ENCODE measurements at places on chromosomes 7 and 10. TPM values are rescaled to one million over a fixed set of nuclear protein-coding genes. Genes with fewer than 3 reads are reported as not detected.

Gene HDAC9
- 3.6 TPM for total RNA-seq

Gene GRB10
- total RNA-seq: 64.1 TPM

Gene ADAM8
- 2.0 TPM for total RNA-seq

Gene ZFAND2A
- 18.7 TPM for total RNA-seq

Gene HPS6
- 30.1 TPM for total RNA-seq

Gene PRPS1L1
- total RNA-seq: not detected

Gene ANKMY2
- 33.1 TPM for total RNA-seq

Gene CALHM3
- not detected for total RNA-seq

DNA sequence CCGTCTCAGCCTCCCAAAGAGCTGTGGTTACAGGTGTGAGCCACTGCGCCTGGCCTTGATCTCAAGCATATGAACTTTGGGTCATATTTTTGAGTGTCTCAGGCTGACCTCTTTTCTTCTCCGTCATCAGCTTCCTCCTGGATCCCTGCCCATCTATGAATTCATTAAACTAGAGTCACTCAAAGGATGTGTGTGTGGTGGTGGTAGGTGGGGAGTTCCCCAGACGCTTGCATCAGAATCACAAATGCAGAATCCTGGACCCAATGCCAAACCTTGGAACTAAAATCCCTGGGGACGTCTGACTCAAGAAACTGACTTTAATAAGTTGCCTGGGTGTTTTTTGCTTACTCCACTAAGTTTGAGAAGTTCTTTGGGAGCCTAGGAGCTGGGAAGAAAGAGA, 6.7 kb upstream of the CREB5 start:
- peak; percentile 91 for DNase-seq

GRCh38 chr10:80966326-80966986, 428.8 kb downstream of the SH2D4B start:
- no peak for DNase-seq

DNA sequence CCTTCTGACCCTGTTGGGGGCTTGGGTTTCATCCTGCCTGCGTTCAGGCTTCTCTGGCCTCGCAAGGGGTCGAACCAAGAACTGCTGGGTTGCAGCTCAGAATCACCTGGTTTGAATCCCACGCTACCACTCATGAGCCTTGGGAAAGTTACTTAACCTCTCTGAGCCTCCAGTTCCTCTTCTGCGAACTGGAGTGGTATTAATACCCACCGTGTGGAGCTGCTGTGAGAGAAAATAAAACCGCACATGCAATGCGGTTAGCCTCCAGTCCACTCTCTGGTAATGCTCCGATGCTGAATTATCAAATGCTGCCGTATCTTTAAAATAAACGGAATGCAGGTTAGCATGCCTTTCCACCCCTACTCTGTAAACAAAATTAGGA, 171.9 kb downstream of the ARHGAP12 start:
- no peak for DNase-seq

- no peak for DNase-seq
Observed at GRCh38 chr7:70032649-70033048, 434.4 kb downstream of the AUTS2 start.

GRCh38 chr7:27169658-27170425, 4.3 kb downstream of the HOXA10 start:
- DNase-seq: no peak

DNA sequence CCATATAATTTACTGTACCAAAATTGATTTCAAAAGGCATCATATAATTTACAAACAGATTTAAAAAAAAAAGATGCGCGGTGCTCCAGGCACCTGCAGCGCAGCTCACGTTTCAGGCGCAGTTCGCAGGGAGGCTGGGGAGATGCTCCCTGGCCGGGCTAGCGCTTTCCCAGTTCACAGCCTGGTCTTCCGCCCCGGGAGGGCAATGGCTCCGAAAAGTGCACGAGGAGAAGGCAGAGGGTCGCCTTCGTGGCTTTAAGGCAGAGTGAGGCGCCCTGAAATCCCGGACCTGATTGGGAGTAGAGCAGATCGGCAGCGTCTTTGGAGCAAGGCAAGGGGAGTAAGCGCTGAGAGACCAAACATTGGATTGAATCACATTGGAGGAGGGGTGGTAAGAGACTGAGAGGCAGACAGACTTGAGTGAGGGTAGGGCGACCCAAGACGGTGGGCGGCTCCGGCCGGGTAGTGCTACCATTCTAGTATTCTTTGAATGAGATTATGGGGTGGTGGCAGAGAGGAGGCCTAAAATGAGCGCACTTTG, 1.5 kb downstream of the NEUROG3 start:
- DNase-seq: no peak

- DNase-seq: peak; percentile 52
Observed at GRCh38 chr10:4062072-4062471, 277.1 kb upstream of the KLF6 start.

DNA sequence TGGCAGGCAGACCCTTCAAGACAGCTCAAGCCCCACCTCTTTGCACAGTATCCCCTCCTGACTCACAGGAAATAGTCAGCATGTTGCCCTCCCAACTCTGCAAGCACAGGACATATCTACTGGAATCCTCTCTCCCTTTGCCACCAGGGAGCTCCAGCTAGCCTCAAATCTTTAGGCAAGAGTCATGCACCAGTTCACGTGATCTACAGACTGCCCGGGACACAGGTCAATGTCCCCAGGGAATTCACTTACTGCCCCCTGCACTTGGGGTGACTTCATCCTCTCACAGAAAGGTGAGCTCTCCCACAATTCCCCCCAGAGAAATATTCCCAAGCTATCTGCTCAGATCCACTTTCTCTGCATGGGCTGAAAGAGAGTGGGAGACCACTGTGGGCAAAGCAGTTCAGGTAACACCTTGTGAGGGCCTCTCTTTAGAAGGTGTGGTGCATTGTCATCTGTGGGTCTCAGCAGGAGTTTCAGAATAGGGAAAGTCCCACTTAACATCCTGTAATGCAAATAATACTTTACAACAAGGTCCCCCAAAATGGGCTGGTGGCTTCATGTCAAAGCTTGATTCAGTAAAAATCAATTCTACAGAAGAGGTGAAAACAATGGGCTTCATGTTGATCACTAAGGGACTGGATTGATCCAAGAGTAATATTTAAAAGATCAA, 129.9 kb downstream of the NOC3L start:
- no peak for DNase-seq

GRCh38 chr10:76717141-76717540, 920.5 kb downstream of the KCNMA1 start:
- DNase-seq: peak; percentile 88

GRCh38 chr10:123553810-123554430, 112.2 kb upstream of the GPR26 start:
- no peak for DNase-seq

GRCh38 chr10:96089116-96089515, 41.0 kb upstream of the ZNF518A start:
- no peak for DNase-seq

- DNase-seq: no peak
Observed at GRCh38 chr7:35722054-35722849, 27.3 kb upstream of the HERPUD2 start.

DNA sequence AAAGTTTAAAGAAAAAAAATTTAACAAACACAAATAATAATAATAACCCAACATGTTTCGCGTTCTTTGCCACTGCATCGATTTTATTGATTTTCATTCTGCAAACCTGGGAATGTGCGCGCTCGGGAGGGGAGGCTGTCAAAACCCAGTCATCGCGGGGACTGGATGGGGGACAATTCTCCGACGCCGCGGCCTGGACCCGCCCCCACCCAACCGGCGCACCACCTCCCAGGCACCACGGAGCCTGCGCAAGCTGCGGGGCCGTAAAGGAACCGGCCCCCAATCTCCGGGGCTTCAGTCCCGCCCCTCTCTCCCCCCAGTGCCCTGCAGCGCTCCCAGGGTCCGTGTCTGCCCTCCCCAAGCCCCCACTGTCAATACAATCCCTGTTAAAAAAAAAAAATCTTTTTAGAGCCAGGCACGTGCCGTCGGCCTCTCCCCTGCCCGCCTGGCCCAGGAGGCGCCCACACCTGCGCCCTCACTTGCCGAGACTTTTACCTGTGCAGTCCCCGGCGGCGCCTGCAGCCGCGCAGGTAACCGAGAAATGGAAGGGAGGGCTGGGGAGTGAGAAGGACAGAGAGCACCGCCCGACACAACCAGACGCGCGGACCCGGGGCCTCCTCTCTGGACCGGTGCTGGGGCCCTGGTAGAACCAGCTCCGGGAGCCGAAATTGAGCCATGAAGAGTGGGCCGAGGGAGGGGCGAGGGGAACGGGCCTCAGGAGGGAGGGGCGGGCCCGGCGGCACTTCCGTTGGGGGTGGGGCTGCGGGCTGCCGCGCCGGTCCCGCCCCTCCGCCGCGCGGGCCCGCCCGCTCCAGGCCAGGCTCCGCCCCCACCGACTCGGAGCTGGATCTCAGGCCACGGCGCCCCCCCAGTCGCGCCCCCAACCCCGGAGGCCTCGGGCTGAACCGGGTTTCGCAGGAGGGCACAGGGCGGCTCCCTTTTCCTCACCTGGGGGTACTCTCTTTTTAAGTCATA, 7.6 kb upstream of the ZNF503 start:
- peak; percentile 42 for DNase-seq

- DNase-seq: no peak
Observed at GRCh38 chr7:36682102-36682501, 42.2 kb downstream of the AOAH start.

GRCh38 chr7:1669954-1670893, at the start of gene ELFN1:
ELFN1 (plus strand) TSS chr7:1670277; CDS start chr7:1744597, 74,320 bp downstream.
- peak; percentile 24 for DNase-seq

DNA sequence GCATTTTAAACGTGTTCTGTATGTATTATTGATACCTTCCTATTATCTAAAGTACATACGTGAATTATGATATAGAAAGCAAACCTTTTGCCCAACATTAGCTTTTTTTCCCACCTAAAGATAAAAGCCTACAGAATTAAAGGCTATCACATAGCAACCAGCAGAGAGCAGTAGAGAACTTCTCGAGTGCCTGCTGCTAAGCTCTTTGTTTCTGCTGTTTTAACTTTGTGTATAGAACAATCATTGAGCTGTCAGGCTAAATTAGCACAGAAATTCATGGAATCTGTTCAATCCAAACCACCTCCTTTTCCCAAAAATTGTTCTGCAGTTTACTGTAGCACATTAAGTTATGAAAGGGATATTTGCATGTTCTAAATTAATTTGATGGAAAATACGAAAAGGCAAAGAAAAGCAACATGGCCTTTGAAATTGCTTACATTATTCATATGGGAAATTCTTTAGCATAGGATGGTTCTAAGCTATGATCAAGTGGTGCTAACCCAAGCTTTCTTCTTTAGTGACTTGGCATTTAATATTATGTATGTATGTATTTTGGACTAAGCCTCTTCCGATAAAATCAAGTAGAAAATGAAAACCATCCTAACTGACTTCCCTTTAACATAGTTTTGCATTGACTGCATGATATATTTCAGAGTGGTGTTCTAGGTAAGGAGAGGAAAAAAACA, 1288.5 kb downstream of the GATA3 start:
- DNase-seq: peak; percentile 37

- DNase-seq: no peak
Observed at GRCh38 chr10:12892924-12893323, 108.6 kb downstream of the CCDC3 start.

GRCh38 chr10:11017570-11018431, at the start of gene CELF2:
CELF2 (plus strand) TSS chr10:11017872; CDS start chr10:11018090, 218 bp downstream.
- DNase-seq: no peak

- DNase-seq: no peak
Observed at GRCh38 chr10:66514666-66515065, 411.2 kb upstream of the LRRTM3 start.

- no peak for DNase-seq
Observed at GRCh38 chr7:130154131-130154500, 51.1 kb downstream of the TMEM209 start.

DNA sequence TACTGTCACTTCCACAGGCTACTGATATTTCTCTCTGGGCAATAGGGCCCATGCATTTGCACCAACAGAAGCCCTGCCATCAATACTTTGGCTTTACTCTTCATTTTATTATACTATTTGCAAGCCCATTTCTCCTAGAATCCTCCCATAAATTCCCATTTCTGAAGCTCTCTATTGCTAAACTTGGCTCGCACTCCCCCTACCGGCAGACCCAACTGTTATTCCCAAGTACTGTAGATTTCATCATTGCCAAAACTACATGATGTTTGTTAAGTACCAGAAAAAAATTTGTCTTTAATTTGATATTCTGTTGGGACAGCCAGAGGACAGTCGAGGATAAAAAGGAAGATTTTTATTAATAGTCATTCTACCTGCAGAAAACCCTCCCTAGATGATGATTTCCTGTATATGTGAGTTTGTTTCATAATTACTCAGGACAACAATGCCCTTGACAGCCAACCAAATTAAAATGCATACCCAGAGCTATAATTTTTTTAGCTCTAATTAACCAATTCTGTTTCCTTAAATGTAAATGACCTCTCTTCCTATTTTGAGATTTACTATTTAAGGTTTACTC, 298.6 kb downstream of the REEP3 start:
- peak; percentile 59 for DNase-seq

- no peak for DNase-seq
Observed at GRCh38 chr7:69714886-69715576, 116.8 kb downstream of the AUTS2 start.

GRCh38 chr10:78365694-78366093, 332.0 kb downstream of the RPS24 start:
- DNase-seq: no peak

Data from fibroblast of lung (primary cell).